NCI-H460 (cell line): ENCODE measurements at places on chromosomes 12 and 14.

DNA sequence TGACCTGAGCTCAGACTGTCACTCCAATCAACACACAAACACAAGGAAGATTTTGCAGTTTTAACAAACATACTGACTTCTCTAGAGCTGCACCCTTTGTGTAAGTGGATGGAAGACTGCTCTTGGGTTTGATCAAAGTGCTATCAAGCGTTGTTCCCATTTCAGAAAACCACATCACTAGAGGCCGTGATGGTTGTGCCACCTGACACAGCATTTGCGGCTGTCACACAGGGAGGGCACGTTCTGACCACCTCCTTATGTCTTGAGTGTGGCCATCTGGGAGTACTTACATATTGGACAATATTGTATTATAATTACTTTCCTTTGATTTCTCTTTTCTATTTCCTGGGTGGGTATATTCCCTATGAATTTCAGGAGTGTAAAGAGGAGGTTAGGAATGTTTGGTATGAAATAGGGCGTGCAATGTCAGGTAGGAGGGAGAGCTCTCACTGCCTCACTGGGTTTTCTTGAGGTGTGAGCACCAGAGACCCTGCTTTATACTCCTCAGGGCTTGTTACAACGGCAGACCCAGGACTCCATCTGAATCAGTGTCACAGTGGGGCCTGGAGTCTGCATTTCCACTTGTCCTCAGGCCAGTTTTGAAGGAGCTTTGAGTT, 74.3 kb downstream of the SYNE3 start:
- no peak for DNase-seq

- DNase-seq, result no peak
Measured at GRCh38 chr14:95328729-95329503, 9.2 kb upstream of the CLMN start.

GRCh38 chr12:76562130-76562529, 2.6 kb upstream of the OSBPL8 start:
- DNase-seq, result no peak

- no peak for DNase-seq
Measured at GRCh38 chr12:131141514-131141913, 187.8 kb downstream of the ADGRD1 start.

DNA sequence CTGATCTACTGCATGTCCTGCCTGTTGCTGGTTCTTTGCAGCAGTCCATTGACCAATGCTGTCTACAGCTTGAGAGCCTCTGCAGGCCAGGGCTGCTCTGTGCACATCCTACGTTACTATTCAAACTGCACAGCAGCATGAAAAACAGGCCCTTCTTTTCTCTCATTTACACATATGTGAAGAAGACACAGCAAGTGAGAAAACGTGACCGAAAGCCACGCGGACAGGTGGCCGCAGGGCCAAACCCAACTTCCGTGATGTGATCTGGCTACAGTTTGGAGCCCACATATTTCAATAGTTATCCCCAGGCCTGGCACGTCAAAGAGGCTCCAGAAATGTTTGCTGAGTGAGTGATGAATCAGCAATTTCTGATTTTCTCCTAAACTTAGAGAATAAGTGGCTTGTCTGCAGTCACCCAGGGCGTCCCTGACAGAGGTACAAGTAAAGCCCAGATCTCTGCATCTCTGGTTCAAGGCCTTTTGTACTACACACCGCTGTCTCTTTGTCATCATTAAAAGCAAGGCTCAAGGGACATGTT, 17.9 kb upstream of the TCL1B start:
- DNase-seq, result no peak

- no peak for DNase-seq
Measured at GRCh38 chr12:55037351-55037987, 17.7 kb downstream of the NEUROD4 start.

DNA sequence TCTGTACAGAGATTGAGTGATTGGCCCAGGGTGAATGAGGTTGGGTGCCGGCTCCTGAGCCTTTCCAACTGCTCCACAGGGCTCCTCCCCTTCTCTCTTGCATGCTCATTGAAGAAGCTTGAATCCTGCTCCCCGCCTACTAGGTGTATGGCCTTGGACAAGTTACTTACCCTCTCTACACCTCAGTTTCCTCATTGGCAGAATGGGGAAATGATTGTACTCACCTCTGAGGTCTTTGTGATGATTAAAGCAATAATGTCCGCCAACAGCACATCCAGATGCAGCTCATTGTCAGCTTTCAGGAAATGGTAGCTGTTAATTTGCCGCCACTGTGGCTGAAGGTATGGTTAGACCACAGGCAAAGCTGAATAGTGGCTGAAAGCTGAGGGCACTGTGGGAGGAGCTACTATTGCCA, 174.1 kb downstream of the CRADD start:
- DNase-seq, result no peak
